ENCODE measurements at places on chromosomes 3 and 15.

GRCh38 chr3:163523375-163523774 is 1554.9 kb downstream of the SI start:
- no peak for DNase-seq

- DNase-seq, result peak; percentile 17
Observed at GRCh38 chr3:172329070-172329469, 119.2 kb downstream of the GHSR start.

DNA sequence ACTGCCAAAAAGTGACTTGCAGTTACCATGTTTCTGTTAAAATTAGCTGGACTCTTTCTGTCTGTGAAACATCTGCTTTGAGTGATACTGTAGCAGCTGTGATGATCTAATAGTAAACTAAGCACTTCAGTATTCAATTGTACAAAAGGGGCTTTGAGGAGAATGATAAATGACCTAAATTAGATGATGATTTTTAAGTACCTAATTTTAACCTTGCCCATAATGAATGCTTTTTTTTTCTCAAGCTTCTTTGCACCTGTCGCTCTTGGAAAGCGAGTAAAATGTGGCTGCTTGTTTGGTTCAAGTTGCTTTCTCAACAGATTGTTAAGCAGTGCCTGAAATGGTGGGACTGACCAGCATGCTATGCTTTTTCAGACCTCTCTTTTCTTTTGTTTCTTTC is 752.3 kb downstream of the EPHA3 start:
- no peak for DNase-seq

GRCh38 chr3:66336333-66336766 is 115.5 kb downstream of the SLC25A26 start:
- DNase-seq, result no peak

GRCh38 chr3:14289590-14290461 is 111.2 kb downstream of the LSM3 start:
- no peak for DNase-seq

GRCh38 chr3:144491333-144491732 is 519.7 kb downstream of the DIPK2A start:
- no peak for DNase-seq

All from endothelial cell (in vitro differentiated cells).